ENCODE measurements at places on chromosomes 1 and 21.

DNA sequence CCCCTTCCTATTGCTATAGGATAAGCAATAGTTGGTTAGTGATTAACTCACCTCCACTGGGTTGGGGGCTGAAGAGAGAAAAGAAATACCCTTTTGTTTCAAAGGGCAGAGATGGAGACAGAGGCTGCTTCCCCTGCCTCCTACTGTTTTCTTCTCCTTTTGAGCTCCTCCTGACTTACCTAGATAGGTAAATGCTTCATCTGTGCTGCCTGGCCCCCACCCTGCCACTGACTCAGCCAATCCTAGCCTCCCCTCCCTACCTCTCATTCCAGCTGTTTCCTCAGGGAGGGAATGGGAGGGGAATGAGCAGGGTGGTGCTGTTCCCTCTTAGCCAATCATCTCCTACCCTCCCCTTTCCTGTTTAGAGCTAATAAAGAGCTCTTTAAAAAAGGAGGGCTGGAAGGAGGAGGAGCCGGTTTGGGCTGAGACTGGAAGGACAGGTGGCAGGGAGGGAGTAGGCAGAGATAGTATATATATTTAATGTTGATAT is at the start of gene C1orf116:
Gene C1orf116 (minus strand): TSS at position 229 of the 490 bp plus-strand sequence. CDS start 5,158 bp downstream, outside the sequence.
- peak; percentile 81 for DNase-seq

DNA sequence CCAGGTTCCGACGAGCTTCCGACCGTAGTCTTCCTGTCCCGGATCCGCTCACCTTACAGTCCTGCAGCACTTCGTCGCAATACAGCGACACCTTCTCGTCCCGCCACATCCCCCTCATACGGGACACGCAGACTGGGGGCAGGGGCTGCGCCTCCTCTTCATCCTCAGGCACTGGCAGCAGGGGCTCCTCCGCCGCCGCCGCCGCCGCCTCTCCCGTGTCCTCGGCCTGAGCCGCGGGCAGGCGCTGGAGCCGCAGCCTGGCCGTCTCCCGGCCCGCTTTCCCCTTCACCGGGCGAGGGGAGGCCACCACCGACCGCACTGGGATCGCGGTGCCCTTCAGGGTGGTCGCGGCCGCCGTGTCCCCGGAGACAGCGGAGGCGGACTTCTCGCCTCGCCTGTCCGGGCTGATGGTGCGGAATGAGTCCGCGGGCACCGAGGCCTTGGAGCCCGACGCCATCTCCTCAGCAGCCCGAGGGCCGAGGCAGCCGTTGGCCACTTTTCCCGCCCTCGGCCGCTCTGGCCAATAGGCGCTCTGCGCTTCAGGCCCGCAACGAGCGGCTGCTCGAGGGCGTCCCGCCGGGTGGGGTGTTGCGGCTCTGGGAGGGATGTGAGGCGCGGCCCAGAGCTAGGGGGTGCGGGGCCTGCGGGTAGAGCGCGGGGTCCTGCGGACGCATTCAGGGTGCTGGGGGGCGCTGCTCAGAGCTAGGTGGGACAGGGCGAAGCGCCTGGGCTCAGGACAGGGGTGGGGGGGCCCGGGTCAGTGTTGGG is at the start of gene SHCBP1L:
Gene SHCBP1L (minus strand): TSS at position 490 of the 768 bp plus-strand sequence. CDS start 33 bp downstream, at position 457.
- DNase-seq, result no peak

- DNase-seq, result no peak
Measured at GRCh38 chr1:117573386-117574023, 32.3 kb upstream of the TENT5C start.

DNA sequence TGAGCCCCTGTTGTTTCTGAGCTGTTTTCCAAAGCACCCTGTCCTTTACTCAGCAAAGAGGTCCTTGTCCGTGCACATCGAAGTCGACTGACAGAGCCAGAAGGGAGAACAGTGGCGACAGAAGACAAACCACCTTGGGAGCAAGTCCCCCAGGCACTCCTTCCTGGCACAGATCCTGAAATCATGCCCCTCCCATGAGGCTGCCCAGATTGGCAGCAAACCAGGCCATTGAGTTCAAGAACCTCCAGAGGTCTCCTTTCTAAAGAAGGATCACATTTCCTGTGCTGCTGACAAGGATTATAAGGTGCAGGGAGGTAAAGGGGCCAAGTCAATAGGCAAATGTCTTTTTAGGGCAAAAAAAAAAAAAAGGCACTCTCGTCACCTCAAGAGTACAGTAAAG is 84.7 kb upstream of the HIVEP3 start:
- DNase-seq, result no peak

DNA sequence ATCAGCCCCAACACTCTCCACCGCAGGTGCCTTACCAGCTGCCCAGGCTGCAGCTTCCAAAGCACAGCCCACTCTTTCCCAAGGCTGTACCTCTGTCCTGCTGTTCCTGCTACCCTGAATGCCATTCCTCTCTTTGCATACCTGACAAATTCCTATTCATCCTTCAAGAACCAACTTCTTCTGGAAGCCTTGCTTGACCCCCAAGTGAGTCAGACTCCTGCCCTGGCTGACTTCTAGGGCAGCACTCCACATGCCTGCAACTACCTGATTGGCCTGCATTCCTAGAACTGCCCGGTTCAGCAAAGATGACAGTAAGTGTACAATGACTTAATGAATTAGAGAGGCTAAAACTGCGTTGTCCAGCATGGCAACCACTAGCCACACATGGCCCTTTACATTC is 20.8 kb upstream of the PDZK1IP1 start:
- no peak for DNase-seq

GRCh38 chr1:215779729-215780128 is 212.6 kb downstream of the KCTD3 start:
- DNase-seq, result no peak

DNA sequence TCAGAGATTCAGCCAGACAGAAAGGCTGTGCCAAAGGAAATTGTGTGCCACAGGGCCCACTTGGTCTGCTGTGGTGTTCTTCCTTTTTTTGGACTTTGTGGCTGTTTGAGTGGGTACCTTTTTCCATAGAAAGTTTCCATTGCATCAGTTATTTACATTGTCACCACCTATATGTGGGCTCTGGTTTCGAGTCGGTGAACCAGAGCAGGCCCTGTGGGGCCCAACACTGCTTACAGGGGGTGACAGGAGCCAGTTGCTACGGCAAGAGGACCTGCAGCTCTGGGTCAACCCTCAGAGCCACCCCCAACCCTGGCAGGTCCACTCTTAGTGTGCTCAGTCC is 157.0 kb upstream of the EDN2 start:
- no peak for DNase-seq

DNA sequence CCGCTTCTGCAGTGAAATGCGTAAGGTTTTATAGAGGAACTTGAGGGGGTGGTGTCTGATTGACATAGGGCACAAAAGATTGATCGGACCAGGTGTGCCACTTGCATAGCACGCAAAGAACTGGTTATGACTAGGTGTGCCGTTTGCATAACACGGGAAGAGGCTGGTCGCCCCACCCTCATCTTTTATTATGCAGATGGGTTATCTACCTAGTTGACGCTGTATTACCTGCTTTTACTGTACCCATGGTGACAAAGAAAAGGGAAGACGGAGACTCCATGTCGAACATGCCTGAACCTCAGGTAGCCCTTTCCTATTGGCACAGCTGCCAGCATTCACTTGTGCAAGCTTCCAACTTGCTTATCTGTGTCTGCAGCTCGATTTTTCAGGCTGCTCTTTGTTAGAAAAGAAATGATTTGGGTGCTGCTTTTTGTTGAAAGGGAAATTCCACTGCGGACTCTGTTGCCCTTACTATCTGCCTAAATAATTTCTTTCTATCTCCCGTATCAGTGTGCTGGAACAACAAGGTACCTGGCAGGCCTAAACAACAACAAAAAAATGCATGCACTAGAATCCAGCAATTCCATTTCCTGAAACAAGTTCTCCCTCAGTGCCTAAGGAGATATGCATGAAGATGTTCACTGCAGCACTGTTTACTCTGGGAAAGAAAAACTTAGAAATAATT is 194.4 kb upstream of the KAZN start:
- DNase-seq, result no peak

- no peak for DNase-seq
Measured at GRCh38 chr1:222926566-222926965, 111.7 kb downstream of the DISP1 start.

DNA sequence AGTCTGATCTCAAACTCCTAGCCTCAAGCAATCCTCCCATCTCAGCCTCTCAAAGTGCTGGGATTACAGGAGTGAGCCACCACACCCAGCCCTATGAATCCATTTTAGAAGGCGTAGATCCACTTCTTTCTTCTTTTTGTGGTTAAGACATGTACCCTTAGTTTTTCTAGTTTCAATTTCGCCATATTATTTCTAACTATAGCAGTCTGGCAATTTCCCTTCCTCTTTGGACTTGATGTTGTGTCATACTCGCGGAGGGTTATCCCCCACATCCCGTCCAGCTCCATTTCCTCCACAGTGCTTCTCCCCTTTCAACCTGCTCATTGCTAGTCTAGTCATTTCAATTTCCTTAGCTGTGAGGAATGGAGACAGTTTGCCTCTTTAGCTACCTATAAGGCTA is 5.2 kb upstream of the LRRC8D start:
- no peak for DNase-seq

All from H1 (cell line).